ENCODE measurements at places on chromosomes 7 and 10.

GRCh38 chr10:7133278-7133677 lies 277.6 kb downstream of the SFMBT2 start:
- DNase-seq = no peak

DNA sequence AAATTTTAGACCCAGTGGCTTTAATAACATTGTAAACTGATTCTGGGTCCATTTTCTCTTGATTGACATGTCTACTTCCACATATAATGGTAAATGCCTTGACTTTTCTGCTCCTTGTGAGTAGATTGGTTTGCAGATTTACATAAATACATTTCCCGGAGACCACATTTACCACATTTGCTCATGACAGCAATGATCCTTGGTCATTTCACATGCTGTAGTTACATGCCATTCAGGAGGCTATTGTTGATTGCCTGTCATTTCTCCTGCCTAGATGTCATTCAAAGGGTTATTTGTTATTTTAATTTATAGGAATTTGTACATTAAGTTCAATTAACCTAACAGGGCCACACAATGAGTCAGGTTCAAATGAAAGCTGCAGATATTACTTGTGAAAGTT lies 280.5 kb downstream of the CNTNAP2 start:
- DNase-seq = no peak

- no peak for DNase-seq
Observed at GRCh38 chr10:131737543-131738395, 163.0 kb upstream of the PPP2R2D start.

DNA sequence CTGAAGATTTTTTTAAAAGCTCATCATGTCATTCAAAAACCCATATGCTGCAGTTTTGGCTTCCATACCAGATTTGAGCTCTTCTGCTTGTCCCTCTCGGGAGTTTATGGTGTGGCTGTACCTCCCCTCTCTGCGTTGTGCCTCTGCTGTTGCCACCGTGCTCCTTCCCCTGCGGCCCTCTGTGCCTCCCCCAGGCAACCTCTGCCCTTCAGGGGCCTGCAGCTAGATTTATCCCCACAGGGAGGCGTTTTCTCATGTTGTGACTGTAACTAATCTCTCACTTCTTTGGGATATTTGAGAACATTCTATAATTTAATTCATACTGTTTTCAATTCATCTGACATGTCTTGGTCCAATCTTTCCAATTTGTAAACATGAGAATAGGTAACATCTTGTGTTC lies 52.7 kb downstream of the TASOR2 start:
- no peak for DNase-seq
